ENCODE measurements at places on chromosomes 3 and 15.

DNA sequence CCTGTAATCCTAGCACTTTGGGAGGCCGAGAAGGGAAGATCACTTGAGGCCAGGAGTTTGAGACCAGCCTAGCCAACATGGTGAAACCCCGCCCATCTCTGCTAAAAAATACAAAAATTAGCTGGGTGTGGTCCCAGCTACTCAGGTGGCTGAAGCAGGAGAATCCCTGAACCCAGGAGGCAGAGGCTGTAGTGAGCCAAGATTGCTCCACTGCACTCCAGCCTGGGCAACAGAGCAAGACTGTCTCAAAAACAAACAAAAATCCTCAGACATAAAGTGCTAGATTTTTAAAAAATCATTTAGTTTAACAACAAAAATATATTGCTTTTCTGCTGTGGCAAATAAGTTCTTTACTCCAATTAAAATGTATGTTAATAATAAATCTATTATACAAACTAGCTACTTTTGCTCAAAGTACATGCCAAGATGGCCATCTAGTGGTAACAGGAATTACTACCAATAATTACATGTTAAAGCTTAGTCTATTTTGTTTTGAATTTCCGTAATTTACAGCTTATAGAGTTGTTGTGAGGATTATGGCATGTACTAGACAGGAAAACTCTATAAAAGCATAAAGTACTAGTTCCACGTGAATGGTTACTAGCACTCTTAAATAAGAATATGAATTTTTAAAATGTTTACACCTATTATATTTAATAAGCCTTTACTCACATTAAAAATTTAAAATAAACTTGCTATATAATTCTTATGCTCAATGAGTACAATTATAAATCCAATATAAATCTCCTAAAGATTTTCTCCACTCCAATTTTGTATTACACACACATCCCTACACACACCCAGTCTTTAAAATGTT lies 39.0 kb downstream of the GABPB1 start:
- peak; percentile 8 for DNase-seq

DNA sequence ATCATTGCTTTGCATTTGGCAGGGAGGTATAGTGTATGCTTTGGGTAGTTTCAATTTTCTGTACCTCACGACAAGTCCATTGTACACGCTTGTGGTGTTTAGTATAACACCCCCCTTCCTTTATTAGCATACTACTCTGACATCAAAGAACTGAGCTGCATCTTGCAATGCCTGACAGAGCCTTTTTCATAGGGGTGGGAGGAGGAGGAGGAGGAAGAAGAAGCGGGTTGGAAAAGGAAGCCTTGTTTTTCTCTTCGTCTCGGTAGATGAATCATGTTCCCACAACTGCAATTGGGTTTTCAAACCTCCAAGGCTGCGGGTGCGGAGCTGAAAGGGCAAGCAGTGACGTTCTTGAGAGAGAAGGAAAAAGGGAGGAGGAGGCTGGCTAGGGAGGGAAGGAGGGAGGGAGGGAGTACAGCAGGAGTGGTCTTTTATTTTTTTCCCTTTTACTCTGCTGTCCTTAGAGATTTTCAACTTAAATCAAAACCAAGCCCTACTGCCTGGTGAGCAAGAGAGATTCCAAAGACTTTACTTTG lies 175.7 kb downstream of the KLHL25 start:
- no peak for DNase-seq

- no peak for DNase-seq
Measured at GRCh38 chr3:69838217-69838616, 99.0 kb downstream of the MITF start.

GRCh38 chr15:33395846-33396245 lies 85.1 kb downstream of the RYR3 start:
- DNase-seq, result no peak

- no peak for DNase-seq
Measured at GRCh38 chr3:127033171-127033570, 50.3 kb downstream of the PLXNA1 start.

All from DMS153 (cell line).